ENCODE measurements at places on chromosomes 13 and 19.

- no peak for DNase-seq
Measured at GRCh38 chr13:46296115-46296822, 84.5 kb downstream of the LRRC63 start.

DNA sequence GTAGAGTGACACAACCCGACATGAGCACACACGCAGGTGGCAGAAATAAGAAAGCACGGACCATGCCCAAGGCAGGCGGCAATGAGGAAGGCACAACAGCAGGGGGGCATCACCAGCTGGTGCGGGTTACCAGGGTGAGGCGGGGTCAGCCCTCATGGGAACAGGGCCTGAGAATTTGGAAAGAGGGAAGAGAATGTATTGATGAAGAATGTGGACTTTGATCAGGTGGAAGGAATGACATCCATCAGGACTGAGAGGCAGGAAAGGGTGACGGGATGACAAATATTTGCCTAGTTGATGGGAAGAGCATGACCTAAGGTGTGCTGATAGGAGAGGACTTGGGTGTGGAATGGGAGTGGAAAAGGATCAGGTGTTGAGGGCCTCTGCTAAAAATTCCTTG is 177.5 kb downstream of the ABCC4 start:
- DNase-seq, result no peak

- DNase-seq, result no peak
Measured at GRCh38 chr13:44576351-44577235, 463 bp upstream of the TSC22D1 start.

DNA sequence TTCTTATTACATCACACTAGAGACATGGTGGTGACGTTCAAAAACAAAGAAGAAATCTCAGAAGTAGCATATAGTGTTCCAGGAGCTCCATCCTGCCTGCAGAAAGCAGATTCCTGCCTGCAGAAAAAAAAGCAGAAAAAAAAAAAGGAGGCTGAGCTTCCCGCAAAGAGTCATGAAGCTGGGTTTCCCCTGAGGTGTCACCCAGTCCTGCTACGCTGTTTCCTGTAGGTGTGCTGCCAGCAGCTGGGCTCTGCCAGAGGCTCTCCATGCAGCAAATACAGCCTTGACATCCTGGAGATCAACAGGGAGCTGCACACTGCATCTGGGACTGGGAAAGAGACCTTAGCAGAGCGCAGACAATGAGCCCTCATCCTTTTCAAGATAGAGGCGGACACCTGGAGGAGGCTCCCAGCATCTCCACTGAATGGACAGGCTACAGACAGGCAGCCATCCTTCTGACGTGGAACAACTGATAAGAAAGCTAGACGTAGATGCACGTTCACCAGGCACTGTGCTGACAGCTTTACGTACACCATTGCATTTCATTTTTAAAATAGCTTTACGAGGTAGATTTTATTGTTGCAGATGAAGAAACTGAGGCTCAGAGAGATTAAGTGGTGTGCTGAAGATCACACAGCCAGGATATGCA is 350.9 kb downstream of the FOXO1 start:
- peak; percentile 7 for DNase-seq

DNA sequence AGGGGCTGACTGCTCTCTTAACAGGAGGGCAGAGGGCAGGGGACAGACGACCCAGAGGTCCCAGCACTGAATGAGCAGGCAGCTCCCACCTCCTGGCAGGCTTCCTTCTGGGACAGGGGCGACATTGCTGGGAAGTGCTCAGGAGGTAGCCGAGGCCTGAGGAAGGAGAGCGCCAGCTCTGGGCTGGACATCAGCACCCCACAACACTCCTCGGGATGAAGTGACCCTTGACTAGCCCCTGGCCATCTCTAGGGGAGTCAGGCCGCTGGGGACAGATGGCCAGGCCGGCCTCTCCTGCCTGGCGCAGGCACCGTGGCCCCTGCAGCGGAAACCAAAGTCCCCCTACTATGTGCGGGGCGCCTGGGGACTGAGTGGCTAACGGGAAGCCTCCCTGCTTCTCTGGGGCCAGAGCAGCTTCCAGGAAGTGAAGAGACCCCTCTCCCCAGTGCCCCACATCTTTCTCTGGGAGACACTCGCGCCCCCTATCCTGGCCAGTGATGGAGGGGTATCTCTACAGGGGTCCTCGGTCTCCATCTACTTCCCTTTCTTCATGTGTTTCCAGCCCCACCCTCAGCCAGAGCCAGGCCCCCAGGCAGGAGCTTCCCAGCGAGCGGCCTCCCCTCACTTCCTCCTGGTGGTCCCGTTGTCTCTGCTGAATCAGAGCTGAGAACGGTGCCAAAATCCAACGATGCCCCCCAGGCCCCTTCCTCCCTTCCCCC is 10.1 kb downstream of the PRR36 start:
- no peak for DNase-seq

DNA sequence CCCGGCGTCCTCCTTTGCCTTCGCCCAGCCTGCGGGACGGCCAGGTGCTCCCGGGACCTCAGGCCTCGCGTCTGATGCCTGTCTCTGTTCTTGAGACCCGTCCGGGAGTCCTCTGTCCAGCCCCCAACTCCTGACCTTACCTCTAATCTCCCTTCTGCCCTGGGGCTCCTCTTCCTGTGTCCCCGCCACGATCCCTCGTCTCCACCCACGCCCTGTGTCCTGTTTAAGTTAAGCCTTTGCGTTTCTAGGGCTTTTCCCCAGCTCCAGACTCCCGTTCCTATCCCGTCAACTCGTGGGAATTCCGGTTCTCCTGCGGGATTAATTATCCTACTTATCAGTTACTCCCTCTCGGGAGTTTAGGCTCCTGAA is 686 bp downstream of the LENG8 start:
- DNase-seq, result no peak

GRCh38 chr13:107192289-107192688 is 624.4 kb upstream of the ARGLU1 start:
- no peak for DNase-seq

GRCh38 chr19:6828698-6829633 is 56.5 kb downstream of the VAV1 start:
- peak; percentile 27 for DNase-seq

- no peak for DNase-seq
Measured at GRCh38 chr13:21871382-21871781, 200.5 kb downstream of the FGF9 start.

Data from stimulated activated CD8-positive, alpha-beta memory T cell treated with anti-CD3 and anti-CD28 coated beads, Interleukin-15, amount 100 ng/mL, for 48 hours (primary cell).